ENCODE measurements at places on chromosomes 11 and 22.
A peak's percentile ranks its signal among the peaks of the same experiment; 100 is the strongest.

- DNase-seq = peak; percentile 66
These were observed 100.7 kb downstream of the MAML2 start for GRCh38 chr11:96242191-96242847.

DNA sequence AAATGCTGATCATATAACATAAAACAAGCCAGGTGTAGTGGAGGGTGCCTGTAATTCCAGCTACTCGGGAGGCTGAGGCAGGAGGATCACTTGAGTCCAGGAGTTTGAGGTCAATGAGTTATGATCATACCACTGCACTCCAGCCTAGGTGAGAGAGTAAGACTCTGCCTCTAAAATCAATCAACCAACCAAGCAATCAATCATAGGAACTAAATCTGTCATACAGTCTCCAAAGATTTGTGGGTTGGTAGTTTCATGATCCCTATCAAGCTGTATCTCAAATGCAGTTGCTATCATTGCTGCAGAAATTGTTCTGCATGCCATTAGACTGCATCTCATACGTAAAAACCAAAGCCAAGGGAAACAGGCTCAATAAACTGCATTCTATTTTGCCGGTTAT is 33.1 kb downstream of the NARS2 start:
- no peak for DNase-seq

- DNase-seq = no peak
These were observed 207.5 kb downstream of the PGR start for GRCh38 chr11:100922121-100922520.

DNA sequence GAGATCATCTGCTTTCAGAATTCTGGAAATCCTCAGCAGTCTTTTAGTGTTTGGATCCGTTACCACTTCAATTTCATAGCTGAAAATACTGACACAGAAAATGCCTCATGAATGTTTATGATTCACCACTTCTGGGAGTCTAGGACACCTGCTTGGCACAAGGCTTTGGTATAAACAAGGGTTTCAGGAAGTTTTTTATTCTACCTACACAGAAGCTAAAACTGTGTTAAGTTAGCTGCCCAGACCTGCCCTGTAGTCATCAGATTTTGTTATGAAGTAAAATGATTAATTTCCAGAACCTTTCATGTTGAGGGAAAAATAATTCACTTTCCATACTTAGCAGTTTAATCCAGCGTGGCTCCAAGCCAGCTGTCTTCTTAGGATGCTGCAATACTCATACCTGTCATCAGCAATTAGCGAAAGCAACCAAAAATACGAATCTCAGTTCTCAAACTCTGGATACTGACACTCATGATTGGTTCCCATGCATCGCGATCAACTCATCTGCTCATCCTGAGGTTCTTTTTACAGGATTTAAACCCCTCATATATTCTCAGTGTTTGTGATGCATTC is 458.5 kb upstream of the CCDC90B start:
- DNase-seq = no peak

DNA sequence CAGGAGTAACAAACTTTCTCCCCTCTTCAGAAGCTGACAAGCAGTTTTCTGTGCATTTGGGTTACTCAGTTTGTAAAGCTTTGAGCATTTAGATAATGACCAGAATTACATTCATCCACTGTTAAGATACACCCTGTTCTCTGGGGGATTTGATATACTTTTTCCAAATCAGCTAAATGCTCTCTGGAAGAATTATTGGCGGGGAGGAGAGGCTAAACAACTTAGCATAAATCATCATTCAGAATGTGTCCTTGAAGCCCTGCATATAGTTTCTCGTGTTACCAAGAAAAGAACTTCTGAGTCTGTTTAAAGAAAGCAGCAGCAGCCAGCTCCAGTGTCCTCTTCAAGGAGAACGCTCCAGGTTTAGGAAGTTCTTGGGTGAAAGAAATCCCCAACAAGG is 54.9 kb upstream of the LDLRAD3 start:
- no peak for DNase-seq

DNA sequence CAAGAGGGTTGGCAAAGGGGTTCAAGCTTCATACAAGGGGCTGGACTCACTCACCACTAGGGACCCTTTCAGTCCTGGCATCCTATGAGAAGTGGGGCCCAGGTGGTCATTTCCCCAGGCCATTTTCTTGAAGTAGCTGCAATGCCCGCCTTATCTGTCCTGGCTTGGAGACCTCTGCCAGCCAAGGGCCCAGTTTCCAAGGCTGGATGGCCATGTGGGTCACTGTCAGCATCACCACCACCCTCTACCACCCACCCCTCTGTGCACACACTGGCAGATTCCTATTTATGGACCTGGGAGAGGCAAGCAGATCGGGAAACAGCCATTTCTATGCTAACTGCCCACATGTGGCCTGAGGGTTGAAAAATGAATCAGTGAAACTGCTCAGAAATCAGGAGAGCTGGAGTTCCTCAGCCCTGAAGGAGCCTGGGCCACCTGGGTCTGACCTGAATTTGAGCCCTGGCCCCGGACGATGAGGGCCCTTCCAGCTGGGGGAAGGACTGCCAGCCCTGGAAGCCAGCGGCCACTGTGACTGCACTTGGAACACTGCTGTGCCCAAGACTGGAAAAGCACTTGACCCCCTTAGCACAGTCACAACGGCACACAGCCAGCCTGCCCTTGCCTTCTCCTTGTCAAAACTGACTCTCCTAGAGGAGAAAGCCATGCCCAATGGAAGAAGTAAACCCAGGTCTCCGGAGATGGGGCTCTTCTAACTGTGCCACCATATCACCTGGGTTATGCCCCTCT is 442.2 kb downstream of the BUD13 start:
- no peak for DNase-seq

DNA sequence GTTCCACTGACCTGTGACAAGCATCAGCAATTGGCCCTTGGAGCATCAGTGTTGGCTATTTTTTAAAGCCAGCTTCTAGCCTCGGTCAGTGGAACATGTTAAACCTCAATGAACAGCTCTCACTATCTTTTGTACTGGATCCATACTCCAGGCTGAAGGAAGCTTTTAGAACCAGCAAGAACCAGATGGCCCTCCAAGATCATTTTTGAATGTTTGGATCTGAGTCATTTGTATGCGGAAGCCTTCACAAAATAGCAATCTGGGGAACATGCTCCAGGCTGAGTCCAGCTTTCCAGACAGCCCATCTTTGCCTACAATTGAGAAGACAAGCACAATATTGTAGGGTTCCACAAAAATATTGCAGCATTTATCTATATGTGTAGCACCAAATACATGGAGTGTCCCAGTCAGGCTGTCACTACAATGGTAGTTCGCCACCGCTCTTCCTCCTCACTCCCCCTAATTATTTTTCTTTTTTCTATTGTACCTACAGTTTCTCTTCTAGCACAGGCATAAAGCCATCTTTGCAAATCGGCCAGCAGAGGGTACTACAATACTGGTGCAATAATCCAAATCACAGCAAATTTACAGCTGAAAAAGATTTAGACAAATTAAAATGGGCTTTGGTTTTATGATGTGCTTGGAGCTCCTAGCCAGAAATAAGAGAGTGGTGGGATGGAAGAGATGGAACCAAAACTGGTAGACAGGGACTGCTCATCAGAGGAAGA is 177.4 kb upstream of the BLID start:
- DNase-seq = peak; percentile 20

DNA sequence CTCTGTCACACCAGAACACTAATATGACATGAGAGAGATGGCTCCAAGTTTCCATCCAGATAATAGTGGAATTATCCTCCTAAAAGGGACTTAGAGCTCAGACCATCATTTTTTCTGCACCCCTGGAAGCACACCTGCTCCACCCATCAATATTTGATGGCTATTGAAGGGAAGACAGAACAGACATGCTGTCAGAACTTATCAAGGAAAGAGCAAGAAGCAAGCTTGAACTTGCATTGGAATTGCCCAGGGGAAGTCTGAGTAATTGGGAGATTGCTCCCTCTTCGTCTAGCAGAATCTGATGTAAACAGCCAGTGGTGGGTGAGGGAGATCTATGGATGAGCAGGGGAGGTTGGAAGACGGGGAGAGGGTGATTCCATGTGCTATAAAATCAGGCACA is 874.4 kb upstream of the TENM4 start:
- DNase-seq = no peak

DNA sequence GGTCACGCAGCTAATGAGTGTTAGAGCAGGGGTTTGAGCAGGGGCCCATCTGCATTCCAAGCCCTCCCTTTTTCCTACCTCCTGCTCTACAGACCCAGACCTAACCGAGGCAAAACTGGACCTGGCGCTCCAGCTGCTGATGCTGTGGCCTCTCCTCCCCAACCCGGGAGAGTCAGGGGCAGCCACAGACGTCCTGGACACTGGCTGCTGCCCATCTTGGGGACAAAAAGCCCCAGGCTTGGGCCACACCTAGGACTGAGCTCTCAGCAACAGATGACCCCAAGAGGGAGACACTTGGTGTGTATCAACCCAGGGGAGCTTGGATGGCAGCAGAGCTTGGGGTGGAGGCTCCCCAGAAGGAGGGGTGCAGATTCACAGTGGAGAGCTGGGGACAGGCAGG is 172.6 kb downstream of the ST3GAL4 start:
- DNase-seq = no peak
